ENCODE measurements at places on chromosomes 6 and 20. TPM values are rescaled to one million over a fixed set of nuclear protein-coding genes. Genes with fewer than 3 reads are reported as not detected.

ULBP2 gene
- not detected for total RNA-seq

- no peak for DNase-seq
Measured at GRCh38 chr6:167925026-167925425, 72.4 kb upstream of the KIF25 start.

CABLES2 gene
- 9.3 TPM for total RNA-seq

GRCh38 chr20:44747166-44748004 is 1.7 kb downstream of the KCNK15 start:
- DNase-seq = peak; percentile 63

GRCh38 chr20:46720776-46721425 is 11.5 kb downstream of the SLC2A10 start:
- no peak for DNase-seq

DNA sequence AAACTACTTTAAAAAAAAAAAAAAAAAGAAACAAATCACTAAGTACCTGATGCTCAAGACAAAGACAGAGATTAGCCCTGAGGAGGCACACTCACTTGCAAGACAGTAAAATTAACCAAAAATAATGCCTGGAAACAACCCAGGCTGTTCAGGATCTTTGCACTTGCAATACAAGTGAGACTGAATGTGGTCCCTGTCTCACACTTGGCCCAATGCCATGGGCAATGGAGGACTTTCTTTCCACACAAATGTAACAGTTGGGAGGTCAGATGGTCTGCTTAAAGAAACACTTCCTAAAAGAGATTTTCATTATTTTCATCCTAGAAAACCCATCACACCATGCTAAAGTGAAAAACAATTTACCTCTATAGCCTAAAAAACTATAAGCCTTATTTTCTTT is 16.2 kb downstream of the STAU1 start:
- no peak for DNase-seq

DNA sequence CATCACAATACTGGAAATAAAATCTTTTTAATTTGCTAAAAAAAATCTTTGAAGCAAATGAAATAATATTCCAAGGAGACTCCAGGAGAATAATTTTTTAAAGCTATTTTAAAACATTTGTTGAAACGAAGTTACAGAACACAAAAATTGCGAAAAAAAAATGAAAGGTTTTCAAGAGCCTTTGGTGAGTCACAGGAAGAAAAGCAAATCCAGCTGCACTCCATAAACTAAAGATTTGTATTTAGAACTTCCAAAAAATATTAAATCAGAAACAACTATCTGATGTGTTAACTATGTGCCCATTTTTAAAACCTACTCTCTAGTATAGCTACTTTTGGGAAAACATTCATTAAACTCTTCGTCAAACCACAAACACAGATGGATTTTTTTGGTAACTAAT is 23.6 kb downstream of the PDSS2 start:
- DNase-seq = no peak

FHL5 gene
- 15.4 TPM for total RNA-seq

PRSS16 gene
- total RNA-seq = not detected

OXT gene
- not detected for total RNA-seq

GRCh38 chr6:167566711-167567141 is 241.8 kb downstream of the TTLL2 start:
- DNase-seq = no peak

All from gastrocnemius medialis (tissue), 4 donors.